ENCODE measurements at places on chromosomes 4 and X. TPM values are rescaled to one million over a fixed set of nuclear protein-coding genes. Genes with fewer than 3 reads are reported as not detected.

GRCh38 chrX:79081895-79082512 lies 62.5 kb upstream of the GPR174 start:
- peaks cover 9% of the 10 kb centered on the region for H3K4me1 ChIP-seq
- no peaks in the 10 kb centered on the region for H3K27me3 ChIP-seq
- no peaks in the 10 kb centered on the region for H3K36me3 ChIP-seq
- no peak overlapping the region for H3K27ac ChIP-seq

- no peak overlapping the region for H3K4me3 ChIP-seq
- H3K36me3 ChIP-seq, result no peaks in the 10 kb centered on the region
- DNase-seq, result no peak
- no peaks in the 10 kb centered on the region for H3K27me3 ChIP-seq
- H3K4me1 ChIP-seq, result peaks cover 6% of the 10 kb centered on the region
- H3K27ac ChIP-seq, result no peak overlapping the region
These were observed 92.6 kb downstream of the CCSER1 start for GRCh38 chr4:90219822-90220221.

DNA sequence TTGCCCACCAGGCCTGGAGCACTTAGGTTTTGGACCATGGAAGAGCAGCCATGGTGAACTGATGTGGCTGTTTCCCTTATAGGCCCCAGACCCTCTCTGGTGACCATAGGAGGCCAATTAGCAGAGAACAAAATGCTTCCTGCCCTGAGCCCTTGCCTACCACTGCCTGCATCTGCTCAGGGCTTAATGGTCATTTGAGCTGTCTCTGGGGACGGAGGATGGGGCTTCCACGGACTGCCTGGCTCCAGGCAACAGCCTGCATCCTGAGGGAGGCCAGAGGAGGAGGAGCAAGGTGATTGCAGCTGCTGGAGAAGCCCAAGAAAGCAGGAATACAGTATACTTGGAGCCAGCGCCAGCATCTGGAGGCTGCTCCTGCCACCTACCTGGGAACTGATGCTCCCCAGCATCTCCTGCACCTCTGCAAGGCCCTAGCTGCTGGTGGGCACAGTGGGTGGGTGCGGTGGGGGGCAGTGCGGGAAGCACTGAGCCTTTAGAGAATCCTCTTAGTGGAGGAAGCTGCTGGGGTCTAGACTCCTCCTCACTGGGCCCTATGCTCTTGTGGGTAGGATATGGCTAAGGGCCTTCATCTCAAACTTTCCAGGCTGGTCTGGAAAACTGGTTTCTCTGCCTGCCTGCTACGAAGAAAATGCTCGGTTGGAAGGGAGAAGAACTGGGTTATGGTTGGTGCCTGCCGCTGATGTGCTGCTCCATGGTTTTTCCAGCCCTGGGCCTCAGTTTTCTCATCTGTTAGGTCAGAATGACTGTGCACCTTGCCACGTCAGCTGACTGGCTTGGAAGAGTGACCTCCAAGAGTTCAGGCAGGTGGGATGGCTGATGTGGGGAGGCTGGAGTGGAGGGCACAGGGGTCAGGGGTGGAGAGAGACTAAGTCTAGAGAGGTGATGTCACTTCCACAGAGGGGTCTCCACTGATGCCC lies 158.8 kb upstream of the PJA1 start:
- H3K27me3 ChIP-seq, result no peaks in the 10 kb centered on the region
- H3K36me3 ChIP-seq, result no peaks in the 10 kb centered on the region
- no peak overlapping the region for H3K4me3 ChIP-seq

CITED1 gene
- total RNA-seq, result not detected
